ENCODE measurements at places on chromosomes 11 and 22.

- no peak for DNase-seq
These were observed 354.9 kb downstream of the JRKL start for GRCh38 chr11:96744697-96745096.

GRCh38 chr11:67265633-67266448 is 432 bp upstream of the GRK2 start:
- DNase-seq, result peak; percentile 70

DNA sequence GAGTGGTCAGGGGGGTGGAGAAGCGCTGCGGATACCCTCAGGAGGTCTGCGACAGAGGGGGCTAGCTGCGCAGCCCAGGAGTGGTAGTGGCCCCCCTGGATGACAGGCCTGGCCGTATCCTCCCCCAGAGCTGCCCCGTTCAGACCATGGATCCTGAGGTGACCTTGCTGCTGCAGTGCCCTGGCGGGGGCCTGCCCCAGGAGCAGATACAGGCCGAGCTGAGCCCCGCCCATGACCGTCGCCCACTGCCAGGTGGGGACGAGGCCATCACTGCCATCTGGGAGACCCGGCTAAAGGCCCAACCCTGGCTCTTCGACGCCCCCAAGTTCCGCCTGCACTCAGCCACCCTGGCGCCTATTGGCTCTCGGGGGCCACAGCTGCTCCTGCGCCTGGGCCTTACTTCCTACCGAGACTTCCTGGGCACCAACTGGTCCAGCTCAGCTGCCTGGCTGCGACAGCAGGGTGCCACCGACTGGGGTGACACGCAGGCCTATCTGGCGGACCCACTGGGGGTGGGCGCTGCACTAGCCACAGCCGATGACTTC is 505 bp downstream of the NUDT22 start:
- no peak for DNase-seq

DNA sequence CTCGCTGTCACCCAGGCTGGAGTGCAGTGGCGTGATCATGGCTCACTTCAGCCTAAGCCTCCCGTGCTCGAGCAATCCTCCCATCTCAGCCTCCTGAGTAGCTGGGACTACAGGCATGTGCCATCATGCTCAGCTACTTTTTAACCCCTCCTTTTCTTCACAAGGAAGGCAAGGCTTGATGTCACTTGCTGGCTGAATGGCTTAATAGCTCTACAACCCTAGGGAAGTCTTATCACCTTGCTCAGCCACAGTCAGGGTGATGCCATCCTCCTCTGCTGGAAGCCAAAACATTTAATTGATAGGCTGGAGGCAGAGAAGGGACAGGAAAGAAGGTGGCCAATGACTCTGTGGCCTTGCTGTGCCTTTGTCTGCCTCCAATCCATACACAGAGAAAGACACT is 131.9 kb downstream of the MED15 start:
- DNase-seq, result no peak

GRCh38 chr11:110478410-110478809 is 48.7 kb downstream of the FDX1 start:
- no peak for DNase-seq

DNA sequence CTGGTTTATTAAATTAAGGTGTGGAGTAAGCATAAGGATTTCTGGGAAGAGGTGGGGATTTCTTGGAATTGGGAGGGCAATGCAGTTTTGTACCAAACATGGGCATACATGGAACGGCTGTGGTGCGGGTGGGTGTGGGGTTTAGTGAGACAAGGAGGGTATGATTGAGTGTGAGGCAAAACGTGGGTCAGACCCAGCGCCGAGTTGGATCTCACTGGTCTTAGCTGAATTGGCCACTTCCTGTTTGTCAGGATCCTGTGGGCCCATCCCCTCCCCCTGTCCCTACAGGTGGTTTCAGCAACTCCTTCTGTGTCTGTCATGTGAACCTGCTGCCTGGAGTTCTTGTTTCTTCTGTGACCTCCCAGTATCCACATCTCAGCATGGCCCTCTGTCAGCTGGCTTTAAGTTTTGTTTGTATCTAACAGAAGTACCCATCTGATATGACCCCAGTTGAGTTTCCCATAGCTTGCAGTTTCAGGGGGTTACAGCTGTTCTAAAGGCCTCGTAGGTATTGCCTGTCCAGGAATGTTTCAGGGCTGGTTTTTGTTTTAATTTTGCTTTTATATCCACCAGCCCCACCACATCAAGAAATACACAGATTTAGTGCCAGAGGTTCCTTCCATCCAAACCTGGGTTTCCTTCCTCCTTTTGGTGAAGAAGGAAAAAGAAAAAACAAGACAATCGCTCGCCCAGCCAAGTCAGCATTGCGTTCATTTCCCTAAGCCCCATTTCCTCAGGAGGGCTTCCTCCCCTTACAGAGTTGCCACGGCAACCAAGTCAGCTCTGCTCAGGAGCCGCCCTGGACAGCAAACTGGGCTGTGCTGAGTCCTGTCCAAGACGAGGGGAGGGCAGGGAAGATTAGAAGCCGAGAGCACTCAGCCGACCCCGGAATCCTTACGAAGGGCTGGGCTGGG is 6.0 kb downstream of the APOL1 start:
- DNase-seq, result no peak

DNA sequence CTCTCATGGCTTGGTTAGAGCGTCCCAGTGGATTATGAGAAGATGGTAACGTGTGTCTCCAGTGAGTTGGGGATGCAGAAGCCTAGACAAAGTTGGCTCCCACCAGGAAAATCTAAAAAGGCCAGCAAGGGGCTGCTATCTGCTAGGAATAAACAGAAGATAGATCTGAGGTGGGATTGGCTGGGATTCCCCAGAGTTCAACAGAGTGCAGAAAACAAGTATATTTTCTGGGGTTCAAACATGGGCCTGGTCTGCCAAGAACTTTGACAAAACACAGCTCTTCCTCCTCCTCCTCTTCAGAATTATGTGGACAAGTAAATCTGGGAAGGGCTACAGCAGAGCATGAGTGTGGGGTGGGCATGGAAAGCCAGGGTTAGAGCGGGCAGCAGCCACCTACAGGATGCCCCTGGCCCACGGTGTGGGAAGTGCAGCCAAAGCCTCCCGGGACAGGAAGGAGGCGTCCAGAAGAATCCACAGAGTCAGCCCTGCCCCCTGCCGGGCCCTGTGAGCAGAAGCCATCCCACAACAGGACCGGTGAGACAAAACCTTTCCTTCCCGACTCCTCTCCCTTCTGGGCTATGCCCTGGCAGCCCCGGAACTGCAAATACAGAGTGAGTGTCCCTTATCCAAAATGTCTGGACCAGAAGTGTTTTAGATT is 67.1 kb downstream of the CD82 start:
- DNase-seq, result no peak

GRCh38 chr11:44930588-44931302 is 19.9 kb downstream of the TP53I11 start:
- DNase-seq, result no peak

DNA sequence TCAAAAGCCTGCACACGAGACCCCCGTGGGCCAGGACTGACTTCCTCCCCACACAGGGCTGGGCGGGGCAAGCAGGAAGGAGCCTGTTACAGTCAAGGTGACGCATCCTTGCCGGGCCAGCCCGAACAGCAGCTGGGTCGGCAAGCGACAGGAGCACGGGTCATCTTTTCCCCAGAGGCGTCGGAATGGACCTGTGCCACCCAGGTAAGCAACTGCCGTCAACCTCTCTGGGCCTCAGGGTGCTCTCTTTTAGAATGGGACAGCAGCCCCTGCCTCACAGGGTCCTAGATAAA is at the start of gene CYTH4:
Gene CYTH4, plus strand, starts transcription at position 124 of the 293 bp plus-strand sequence. Its CDS starts 62 bp downstream, at position 186.
- DNase-seq, result peak; percentile 83

DNA sequence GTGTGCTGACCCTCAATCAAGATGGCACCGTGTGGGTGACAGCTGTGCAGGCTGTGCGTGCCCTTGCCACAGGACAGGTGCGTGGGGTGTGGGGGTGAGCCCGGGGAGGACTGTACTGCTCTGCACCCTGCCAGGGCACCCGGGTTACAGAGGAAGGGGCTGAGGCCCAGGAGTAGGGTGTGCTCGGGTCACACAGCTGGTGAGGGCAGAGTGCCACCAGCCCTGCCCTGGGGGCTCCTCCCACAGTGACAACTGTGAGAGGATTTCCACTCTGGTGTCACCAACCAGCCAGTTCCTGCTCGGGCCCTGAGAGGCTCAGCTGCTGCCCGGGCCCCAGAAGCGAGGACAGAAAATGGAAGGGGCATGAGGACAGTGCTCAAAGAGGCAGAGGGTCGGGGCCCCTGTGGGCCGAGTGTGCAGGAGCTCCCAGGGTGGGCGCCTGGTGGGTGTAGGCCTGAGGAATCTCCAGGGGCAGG is 20.5 kb downstream of the TRMU start:
- no peak for DNase-seq

GRCh38 chr11:86180851-86181250 is 63.7 kb upstream of the EED start:
- no peak for DNase-seq

DNA sequence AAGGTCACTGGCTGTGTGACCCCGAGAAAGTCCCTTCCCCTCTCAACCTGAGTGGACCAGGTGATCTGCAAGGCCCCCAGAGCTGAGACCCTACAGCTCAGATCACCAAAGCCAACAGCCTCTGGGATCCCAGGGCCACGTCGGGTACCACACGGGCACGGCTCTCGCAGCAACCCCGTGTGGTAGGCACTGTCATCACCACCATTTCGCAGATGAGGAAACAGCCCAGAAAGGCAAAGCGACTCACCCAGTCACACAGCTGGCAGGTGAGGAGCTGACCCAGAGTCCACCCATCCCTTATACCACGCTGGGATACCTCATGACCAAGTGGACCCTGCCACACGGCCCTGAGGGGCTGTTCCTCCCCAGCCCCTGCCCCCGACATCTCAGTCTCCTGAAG is 2.8 kb downstream of the ATP5MGL start:
- no peak for DNase-seq

GRCh38 chr11:130536106-130537040 is 87.9 kb downstream of the ADAMTS15 start:
- no peak for DNase-seq

DNA sequence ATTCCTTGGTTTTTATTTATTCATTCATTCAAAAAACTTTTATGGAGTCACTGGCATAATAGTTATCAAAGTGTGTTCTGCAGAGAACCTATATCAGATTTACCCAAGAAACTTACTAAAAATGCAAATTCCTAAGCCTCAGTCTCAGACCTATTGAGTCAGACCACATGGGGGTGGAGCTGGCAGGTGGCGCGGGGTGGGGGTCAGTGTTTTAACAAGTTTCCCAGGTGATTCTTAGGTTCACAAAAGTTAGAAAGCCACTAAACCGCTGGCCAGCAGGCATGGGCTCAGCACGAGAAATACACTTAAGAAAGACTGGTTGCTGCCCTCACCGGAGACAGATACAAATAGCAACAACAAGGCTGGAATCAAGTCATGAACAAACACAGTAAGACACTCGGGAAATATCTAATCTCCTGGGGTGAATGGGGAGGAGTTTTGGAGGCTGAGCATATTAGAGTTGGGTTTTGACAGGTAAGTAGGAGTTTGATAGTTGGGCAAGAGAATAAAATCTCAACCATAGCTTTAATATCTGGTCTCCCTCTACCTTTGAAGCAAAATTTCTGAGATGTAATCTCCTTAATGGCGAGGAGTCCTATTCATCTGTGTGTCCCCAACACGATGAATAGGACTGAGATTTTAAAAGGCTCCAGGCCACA is 167.5 kb upstream of the NECTIN1 start:
- no peak for DNase-seq

- DNase-seq, result no peak
These were observed 14.2 kb upstream of the IL10RA start for GRCh38 chr11:117972044-117972443.

DNA sequence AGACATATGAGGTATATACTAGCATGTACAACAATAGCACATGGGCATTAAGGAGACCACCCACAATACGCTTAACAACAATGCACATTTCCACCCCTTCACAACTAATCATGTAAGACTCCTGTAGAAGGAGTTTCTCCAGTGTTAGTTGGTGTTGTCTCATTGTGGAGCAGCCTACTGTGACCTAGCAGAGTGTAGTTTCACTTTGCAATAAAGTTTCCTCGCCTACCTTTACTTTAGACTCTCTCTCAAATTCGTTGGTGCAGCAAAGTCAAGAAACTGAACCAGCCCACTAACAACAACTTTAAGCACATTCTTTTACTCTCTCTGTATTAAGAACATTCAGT is 863.6 kb downstream of the FAM181B start:
- no peak for DNase-seq

All from stimulated activated CD8-positive, alpha-beta memory T cell treated with anti-CD3 and anti-CD28 coated beads, Interleukin-7, amount 100 ng/mL, for 4 hours (primary cell).